Hematopoietic multipotent progenitor cell treated with erythropoietin and hydrocortisone succinate and interleukin-3 and kit ligand, for 8 days (in vitro differentiated cells): ENCODE measurements at places on chromosomes 7 and 10.

DNA sequence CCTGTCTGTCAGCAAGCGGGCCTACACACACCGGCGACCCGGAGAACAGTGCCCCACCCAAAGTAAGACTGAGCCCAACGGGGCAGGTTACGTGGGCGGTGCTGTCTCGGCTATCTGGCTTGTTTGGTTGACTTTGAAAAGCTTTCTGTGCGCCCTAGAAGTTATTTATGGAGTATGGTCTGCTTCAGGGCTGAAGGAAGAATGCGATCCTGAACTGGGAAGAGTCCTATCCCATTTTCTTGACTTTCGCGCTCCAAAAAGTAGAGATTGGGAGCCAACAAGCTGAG is 1.5 kb downstream of the INA start:
- no peak for DNase-seq

DNA sequence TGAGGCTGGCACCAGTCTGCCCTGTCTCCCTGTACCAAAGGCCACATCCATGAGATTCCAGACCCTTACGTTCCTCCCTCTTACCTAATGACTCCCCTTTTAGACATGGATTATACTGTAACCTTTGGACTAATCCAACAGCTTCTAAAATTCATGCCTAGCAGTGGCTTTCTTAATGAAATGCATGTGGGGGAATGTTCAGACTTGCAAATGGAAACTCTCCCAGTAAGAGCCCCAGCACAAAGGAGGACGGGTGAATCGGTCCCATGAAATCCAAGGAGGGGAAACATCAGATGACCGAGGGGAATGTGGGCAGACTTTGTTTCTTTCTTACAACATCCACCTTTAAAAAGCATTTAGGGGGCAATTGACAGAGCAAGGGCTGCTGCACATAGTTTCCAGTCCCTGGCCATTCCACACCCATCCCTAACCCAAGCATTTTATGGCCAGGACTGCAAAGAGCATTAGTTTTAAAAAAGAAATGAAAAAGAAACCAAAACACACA is 71.5 kb downstream of the COL13A1 start:
- no peak for DNase-seq

GRCh38 chr10:110704070-110704469 is 59.9 kb downstream of the RBM20 start:
- DNase-seq = no peak

DNA sequence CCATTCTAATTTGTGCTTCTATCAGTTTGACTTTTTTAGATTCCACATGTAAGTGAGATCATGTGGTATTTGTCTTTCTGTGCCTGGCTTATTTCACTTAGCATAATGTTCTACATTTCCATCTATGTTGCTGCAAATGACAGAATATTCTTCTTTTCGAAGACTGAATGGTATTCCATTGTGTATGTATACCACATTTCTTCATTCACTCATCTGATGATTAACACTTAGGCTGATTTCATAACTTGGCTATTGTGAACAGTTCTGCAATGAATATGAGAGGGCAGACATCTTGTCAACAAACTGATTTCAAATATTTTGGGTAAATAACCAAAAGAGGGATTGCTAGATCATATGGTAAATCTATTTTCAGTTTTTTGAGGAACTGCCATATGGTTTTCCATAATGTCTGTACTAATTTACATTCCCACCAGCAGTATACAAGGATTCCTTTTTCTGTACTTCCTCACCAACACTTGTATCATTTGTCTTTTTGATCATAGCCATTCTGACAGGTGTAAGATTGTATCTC is 52.9 kb downstream of the ZNF22 start:
- DNase-seq = no peak

- DNase-seq = no peak
Observed at GRCh38 chr10:92411406-92411805, 120.4 kb downstream of the MARCHF5 start.

DNA sequence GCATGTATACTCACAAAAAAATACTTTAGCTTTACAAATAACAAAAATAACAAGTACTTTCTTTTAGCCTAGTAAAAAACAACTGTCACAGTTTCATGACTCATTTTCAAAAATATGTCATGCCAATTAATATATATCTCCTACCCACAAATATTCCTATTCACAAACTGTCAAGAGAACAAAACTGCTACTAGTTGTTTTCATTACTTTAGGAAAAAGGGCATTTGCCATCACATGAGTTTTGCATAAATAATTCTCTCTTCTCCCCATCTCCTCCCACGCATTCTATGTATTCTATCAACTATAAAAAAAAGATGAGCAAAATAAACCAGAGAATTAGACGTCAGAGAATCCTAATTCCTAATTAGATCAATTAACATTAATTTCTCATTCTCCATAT is 87.6 kb downstream of the PIP4K2A start:
- DNase-seq = no peak

GRCh38 chr7:103622274-103622673 is 176.3 kb upstream of the SLC26A5 start:
- no peak for DNase-seq

DNA sequence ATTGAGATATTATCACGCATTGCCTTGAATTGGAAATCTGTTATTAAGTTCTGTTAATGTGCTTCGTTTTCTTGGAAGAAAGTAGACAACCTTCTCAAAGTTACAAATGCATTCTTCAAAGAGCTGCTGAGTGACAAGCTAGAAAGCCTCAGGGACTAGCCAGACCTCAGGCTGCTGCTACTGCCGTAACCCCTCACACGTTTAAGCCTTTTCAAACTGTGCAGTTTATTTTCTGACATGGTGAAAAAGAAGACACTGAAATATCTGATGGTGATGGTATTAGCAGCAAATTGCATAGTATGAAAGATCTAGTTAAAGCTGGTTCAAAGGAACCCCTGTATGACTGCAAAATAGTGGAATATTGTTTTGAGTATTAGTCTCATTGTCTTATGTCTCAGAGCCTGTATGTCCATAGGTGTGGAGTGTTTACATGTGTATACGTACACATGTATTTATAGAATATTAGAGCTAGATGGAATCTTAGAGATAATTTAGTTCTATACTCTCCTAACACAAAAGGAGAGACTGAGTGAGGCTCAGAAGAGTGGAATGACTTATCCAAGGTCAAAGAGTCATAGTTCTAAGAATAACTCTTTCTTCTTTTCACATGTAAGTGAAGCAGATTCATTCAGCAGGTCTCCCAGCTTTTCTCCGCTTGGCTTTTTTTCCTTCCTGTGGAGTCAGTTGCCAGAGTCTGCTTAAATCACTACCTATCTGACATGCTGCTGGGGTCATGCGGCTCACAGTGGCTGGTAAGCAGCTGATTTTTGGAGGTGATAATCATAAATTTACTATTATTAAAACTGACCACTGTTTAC is 431.9 kb downstream of the PLXDC2 start:
- DNase-seq = no peak

GRCh38 chr10:100504096-100504495 is 15.6 kb downstream of the SEC31B start:
- no peak for DNase-seq

DNA sequence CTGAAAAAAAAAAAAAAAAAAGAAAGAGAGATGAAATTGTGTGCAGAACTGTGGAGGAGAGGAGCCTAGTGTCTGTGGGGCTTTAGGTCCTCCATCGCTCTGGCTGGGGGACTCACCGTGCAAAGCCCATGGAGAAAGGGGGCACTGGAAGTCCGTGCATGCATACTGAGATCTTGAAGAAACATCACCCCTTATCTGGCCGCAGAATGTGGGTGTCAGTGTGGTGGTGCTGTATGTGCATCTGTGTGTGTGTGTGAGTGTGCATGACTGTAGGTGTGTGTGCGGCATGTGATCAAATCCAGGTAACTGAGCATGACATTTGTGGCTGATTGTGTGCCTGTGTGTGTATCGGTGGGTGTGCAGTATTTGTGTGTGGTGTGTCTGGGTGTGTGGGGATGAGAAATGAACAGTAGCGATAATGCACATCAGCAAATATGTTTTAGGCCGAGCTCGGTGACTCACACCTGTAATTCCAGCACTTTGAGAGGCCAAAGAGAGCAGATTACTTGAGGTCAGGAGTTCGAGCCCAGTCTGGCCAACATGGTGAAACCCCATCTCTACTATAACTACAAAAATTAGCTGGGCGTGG is 8.8 kb upstream of the CLDN3 start:
- DNase-seq = no peak

DNA sequence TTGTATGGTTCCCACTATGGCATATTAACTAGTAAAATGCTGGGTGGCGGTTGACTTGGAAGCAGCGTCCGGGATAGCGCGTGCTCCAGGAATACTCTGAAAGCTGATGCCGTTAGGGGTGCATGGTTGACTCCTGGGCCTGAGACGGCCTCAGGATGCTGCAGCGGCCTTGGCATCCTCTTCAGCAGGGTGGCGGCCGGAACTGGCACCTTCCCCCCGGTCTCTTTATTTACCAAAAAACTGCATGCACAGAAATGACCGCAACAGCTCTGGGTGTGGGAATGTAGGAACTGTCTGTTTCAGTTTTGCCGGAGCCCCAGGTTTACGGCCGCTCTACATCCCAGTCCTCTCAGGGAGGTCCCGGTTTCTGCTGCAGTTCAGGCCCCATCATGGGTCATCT is 28.8 kb downstream of the PFKP start:
- DNase-seq = no peak

GRCh38 chr7:29328811-29329210 is 134.2 kb downstream of the CHN2 start:
- DNase-seq = no peak

- DNase-seq = no peak
Observed at GRCh38 chr10:132744839-132745238, 41.1 kb downstream of the NKX6-2 start.

DNA sequence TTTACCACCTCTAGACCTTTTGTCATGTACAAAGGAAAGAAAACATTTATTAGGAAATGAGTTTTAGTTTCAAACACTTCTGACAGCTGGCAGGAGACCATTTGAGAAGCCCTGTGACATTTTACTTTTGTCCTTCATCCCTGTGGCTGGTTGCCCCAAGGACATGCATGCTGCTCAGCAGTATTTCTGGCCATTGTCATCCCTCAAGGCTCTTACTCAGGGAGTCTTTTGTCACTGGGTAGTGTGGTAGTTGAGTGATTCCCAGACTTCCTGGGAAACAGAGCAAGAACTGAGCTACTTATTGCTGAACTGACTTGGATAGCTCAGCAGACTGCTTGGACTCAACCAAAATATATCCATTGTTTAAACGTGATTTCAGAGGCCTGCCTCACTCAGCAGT is 142.8 kb downstream of the LRRC4 start:
- no peak for DNase-seq

GRCh38 chr10:70426823-70427222 is 14.7 kb downstream of the NODAL start:
- no peak for DNase-seq

DNA sequence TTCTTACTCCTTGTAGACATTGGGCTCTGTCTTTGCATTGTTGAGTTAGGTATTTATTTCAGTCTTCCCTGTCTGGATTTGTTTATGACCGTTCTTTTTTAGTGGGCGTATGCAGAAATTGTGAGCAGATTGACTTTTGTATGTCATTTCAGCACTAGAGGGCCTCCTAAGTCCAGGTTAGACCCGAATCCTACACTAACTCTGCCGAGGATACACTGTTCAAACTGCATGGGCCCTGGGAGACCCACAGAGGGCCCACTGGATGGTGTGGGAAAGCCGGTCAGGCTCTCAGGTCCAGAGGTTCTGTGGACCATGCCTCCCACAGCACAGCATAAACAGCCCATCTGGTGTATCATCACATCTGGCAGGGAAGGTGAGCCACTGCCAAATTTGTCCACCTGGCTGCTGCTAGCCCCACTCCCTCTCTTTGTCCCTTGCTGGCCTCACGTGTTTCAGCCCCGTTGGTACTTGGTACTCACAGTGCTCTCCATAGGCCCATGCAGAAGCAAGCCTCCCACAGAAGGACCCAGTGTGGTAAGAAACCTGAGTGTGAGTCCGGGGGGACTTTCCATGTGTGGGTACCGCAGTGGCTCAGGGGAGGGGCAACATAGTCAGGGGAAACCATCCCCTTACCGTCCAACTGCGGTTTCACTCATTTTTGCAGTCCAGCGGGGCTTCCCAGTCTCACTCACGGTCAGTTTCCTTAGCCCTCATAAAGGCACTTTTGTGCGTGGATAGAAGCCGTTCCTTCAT is 112.8 kb downstream of the APBB1IP start:
- DNase-seq = no peak

- peak; percentile 85 for DNase-seq
Observed at GRCh38 chr10:69389827-69390490, 26.8 kb downstream of the TACR2 start.

DNA sequence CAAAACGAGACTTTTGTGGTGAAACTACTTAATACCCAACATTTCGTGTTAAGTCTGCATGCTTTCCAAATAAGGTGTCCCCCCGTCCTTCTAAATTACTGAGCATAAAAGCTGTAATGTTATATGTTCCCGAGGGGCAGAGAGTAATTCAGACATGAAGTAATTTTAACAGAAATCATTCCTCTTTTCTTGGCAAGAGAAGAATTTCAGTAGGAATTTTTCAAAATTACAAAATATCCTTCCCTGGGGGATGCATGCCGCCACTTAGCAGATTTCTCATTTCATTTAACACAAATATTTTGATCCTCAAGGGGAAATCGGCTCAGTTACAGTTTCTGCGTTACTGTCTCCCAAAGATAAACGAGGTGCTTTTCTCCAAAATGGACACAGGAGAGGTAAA is 213.2 kb upstream of the RHOBTB1 start:
- no peak for DNase-seq

DNA sequence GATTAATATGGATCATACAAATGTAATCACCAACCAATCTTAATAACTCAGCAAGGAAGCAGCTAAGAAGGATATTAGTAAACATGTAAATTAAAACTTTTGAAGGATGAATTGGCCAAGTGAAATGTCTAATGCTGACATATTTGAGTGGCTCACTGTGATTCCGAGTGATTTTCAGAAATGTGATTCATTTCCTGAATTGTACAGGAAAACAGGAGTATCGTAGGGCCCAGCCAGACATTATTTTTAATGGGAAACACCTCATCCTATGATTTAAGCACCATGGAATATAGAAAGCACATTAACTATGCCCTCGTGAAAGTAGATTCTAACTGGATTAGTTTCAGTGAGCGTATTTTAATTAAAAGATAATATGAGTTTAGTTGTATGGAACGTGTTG is 82.3 kb downstream of the LHFPL3 start:
- no peak for DNase-seq

DNA sequence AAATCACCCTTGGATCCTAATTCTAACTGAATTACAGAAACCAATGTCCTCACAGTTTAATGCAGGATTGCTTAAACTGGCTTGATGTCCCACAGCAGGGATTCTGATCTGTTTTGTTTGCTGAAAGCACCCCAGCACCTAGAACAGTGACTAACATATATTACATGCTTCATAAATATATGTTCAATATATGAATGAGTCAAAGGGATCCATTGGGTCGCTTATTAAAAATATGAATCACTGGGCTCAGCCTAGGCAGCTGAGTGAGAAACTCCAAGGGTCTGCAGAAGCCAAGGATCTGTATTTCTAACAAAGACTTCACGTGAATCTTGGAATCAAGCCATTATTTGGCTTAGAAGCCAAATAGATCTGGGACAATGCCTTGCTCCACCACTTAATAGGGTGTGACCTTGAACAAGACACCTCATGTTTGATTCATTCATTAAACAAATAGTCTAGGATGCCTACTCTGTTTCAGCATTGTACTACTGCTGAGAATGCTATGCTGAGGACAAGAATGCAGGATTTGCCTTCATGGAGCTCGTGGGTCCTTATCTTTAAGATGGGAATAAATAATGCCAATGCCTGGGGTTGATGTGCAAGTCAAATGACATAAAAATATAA is 103.4 kb upstream of the DLX6 start:
- no peak for DNase-seq
